Posterior vena cava (tissue), 2 donors: ENCODE measurements at places on chromosomes 6 and 20. TPM values are rescaled to one million over a fixed set of nuclear protein-coding genes. Genes with fewer than 3 reads are reported as not detected.

The SLC35D3 gene
- not detected for total RNA-seq

- no peak for DNase-seq
Observed at GRCh38 chr6:143286251-143286795, 164.2 kb downstream of the ADAT2 start.

DNA sequence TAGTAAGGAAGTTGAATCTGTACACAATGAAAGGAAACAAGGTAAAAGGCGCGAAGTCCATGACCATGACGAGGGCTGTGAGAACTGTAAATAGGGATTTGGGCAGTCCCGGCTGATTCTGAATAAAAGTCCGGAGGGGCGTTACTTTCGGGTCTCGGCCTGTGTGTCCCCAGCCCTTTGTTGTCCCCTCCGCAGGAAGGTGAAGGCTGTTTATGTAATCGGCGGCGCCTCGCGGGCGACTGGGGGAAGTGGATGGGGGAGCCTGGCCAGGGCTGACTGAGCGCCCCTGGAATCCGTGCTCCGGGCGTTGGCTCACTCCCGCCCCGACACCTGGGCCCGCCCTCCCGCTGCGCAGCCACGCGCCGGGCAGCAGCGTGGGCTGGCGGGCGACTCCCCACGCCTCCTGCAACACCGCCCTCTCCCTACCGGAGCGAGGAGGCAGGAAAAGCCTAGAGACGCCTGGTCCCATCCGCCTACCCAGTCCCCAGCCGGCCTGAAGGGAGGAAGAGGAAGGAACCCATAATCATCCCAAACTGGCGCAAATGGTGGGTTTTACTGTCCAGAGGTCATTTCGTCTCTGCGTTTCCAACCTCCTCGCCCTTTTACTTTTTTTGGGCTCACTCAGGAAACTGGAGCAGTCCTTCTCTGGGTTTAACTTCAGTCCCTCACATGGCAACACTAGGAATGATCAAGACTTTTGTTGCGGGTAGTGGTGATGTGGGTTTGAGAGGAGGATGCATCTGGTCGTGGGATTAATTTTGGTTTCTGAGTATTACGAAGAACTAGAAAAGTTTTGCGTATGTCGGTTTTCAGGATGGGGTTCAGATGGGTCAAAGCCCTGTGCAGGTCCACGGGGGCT is 12.1 kb downstream of the TRIM31 start:
- no peak for DNase-seq

DNA sequence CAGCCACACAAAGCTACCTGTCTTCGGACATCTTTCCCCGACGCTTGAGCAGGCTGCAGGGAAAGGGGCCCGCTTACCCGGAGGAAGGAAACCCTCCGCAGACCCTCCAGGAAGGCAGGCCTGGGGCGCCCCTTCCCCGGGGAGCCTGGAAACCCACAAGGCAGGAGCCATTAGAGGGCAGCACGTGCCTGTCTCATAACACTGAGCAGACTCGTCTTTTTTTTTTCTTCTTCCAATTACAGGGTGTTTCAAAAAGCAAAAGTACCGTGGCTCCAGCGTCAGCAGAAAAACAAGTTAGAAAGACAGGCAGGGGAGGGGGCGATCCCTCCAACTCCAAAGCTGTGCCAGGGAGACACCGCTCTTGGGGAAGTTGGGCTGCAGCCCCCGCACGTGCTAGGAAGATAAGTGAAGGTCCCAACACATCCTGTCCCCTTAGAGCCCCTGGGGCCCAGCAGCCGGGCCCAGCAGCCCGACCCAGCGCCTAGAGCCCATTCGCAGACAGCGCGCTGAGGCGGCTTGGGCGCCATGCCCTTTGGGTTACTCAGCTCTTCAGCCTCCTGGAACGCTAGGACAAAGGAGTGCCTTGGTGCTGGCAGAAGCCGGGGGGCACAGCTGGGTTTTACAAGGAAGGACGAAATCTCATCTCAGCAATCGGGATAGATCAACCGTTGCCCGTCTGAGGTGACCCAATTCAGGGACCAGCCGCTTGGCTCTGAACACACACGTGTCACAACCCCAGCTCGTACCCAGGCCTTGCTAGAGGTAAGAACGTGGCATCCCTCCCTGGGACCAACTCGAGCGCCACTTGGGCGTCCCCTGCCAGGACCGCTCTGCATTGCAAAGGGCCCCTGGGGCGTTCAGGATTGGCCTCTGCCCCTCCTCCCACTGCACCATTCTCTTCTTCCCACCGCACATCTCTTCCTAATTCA is 136.3 kb downstream of the LY86 start:
- peak; percentile 88 for DNase-seq

GRCh38 chr6:142927271-142927580 is 17.8 kb downstream of the HIVEP2 start:
- no peak for DNase-seq

The NXT1 gene
- total RNA-seq, result 14.6 TPM

The SLC16A10 gene
- 5.8 TPM for total RNA-seq

DNA sequence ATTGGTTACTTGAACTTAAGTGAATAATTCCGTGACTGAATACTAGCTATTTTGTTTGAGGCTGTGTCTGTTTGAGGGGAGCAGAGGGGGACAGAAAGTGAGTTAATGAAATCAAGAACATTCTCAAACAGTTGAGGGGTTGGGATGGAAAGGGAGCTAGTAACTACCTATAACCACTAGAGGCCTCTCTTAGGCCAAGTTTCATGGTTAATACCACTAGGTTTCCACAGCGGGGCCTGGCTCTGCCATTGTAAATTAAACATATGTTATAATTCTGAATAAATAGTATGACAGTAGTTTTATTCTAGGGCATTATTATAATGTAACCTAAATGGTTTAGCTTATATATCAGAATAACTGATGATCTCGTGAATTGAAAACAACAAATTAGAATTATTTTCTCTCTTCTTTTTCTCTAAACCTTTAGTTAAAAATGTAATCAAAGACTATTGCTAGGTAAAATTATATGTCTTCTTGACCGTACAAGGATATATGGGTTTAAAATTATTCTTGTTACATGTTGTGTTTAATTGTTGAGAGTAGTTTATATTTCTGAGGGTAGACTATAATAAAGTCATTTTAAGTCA is 108.1 kb downstream of the BCKDHB start:
- DNase-seq, result no peak
